ENCODE measurements at places on chromosomes 1 and 21. TPM values are rescaled to one million over a fixed set of nuclear protein-coding genes. Genes with fewer than 3 reads are reported as not detected.

MANEAL gene
- total RNA-seq: 5.4 TPM

KIF17 gene
- total RNA-seq: 15.0 TPM

DNA sequence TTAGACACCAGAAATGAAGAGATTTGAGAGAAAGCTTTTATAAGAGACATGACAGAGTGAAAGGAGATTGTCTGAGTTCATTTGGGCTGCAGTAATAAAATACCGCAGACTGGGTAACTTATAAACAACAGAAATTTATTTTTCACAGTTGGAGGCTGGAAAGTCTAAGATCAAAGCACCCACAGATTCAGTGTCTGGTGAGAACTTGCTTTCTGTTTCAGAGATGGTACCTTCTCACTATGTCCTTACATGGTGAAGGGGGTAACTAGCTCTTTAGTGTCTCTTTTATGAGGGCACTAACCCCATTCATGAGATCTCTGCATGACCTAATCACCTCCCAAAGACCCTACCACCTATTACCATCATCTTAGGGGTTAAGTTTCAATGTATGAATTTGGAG is 30.9 kb upstream of the FCRL4 start:
- DNase-seq: no peak

GRCh38 chr1:91781371-91781825 is 104.6 kb downstream of the TGFBR3 start:
- DNase-seq: no peak

DNA sequence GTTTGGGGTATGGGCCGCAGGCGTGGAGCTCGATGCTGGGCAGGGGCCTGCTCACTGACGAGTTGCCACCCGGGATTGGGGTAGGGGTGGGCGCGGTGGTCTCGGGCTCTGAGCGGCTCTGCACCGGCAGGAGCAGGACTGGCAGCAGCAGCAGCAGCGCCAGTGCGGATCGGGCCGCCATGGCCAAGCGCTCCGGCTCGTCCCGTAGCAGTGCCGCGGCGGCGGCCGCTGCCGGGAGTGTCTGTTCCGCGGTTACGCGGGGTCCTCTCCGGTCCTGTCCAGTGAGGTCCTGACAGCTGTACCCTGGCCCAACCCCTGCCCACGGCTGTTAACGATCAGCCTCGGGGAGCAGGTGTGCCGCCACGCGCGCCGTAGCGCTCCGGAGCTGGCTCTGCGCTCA is 26.5 kb downstream of the ADARB1 start:
- no peak for DNase-seq

GRCh38 chr21:38834725-38835124 is 29.0 kb downstream of the ETS2 start:
- no peak for DNase-seq

Measured in cardiac muscle cell (in vitro differentiated cells and primary cell).